AG09309 (cell line): ENCODE measurements at places on chromosomes 1 and 21.

- DNase-seq: no peak
Observed at GRCh38 chr1:3193811-3194210, 124.8 kb downstream of the PRDM16 start.

DNA sequence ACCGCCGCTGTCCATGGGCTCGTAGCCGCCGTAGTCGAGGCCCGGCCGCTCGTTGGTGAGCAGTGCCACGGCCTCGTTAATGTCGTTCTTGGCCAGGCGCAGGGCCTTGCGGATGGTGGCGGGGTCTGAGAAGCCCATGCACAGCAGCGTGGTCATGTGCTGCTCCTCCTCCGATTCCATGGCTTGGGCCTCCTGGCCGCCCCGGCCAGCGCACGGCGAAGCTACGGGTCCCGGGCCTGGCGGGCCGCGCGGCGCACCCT lies 300 bp downstream of the USP24 start:
- no peak for DNase-seq

GRCh38 chr1:40243351-40243750 lies 4.4 kb upstream of the TMCO2 start:
- no peak for DNase-seq

DNA sequence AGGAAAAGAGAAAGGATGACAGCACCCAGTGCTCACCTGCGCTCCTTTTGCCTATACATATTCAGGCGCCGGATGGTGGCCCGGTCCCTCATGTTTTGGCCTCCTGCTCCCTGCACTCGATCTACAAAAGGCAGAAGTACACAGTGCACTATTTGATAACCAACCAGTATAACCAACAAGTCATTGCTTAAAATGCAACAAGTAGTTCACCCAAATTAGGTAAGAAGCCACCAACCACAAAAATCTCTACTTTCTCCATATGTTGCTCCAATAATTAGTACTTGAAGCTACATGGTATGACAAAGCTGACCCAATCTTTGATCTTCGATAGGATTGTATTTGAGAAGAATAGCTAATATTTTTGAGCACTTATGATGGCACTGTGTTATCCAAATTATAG lies 2.0 kb downstream of the GNL2 start:
- no peak for DNase-seq

GRCh38 chr1:235933766-235934116 lies 67.0 kb upstream of the LYST start:
- no peak for DNase-seq

GRCh38 chr21:43282358-43283120 lies 113.7 kb downstream of the CRYAA start:
- no peak for DNase-seq

DNA sequence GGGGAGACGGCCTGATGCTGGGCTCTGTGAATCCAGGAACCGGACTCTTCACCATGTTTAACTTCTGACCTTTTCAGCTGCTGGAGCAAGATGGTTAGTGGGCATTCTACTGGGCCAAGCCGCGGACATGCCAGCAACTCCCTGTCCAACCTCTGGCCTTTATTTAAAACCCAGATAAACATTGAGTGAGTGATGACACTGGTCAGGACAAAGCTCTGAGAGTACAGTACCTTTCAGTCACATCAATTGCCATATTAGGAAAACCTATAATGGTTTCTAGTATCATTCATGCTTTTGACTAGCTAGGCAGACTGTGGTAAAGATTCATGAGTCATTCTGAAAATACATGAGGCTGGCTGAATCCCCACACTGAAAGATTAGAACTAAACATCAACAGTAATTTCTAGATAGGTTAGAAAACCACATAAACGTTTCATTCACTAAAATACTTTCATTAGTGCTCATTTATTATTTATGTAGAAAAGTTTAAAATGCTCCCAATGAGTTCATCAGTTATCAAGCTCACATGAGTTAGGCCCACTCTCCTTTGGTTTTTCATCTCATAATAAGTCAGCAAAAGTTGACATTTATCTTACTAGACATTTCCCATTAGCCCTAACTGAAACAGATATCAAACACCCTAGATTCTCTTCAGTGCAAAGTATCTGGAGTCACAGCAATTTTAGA lies 7.1 kb upstream of the ACTA1 start:
- peak; percentile 38 for DNase-seq
